ENCODE measurements at places on chromosomes 3 and 15.

DNA sequence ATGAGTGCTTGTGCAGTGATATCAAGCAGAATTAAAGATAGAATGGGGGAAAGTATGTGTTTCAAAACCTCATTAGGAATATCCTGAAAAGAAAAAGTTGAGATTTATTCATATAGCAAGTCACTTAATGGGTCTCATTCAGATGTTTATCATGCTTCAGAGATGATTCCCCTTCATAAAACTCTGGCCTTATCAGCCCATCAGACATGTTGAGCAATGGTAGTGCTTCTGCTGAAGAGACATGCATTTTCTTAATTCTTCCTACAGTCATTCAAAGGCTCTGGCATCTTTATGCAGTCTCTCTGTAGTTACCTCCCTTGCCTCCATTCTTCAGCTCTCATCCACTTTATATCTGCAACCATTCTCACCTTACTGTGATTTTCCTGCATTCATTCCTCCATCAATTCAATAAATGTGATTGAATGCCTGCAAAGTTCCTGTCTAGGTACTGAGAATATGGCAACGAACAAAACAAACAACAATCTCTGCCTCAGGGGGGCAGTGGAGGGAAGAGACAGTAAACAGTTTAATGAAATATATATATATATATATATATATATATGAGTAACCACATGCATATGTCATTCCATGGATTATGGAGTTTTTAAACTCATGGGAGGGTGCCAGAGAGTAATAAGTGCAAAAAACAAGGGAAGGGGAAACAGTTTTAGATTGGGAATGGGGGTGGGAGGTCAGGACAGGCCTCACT, 138.5 kb downstream of the NECTIN3 start:
- peak; percentile 76 for DNase-seq

DNA sequence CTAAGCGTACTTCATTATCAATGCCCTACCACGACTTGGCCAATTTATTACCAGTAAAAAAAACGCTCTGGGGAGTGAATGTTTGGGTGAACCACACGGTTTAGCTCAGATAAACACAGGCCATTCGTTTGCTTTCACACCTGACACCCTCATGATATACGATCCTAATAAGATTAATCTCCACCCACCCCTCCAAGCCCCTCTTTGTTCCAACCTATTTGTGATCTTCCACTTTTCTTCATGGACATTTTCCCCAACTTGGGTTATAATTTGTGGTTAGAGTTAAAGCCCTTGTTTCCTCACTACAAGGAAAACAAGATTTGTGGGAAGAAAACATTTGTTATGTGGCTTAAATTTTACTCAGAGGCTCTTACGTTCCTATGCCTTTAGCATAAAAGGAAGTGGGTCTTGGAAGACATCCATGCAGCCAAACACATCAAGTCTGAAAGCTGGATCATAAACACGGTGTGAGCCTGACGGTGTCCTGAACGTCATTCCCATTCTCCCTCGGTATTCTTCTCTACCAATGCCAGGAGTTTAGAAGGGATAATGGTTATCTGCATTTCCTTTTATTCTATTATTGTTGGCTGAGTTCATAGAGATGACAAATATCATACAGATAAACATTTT, 518.9 kb downstream of the NR2F2 start:
- peak; percentile 38 for DNase-seq

DNA sequence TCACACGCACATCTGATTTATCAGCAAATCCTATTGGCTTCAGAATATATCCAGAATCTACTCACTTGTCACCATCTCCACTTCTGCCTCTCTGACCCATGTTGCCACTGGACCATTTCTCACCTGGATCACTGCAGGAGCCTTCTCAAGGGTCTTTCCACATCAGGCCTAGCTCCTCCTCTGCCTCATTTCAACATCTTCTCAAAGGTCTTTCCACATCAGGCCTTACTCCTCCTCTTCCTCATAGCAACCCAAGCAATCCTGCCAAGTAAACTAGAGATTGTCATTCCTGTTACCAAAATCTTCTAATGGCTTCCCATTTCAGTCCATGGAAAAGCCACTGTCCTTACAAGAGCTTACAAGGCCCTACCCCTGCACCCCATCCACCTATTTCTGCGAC, 18.0 kb upstream of the DUT start:
- no peak for DNase-seq

DNA sequence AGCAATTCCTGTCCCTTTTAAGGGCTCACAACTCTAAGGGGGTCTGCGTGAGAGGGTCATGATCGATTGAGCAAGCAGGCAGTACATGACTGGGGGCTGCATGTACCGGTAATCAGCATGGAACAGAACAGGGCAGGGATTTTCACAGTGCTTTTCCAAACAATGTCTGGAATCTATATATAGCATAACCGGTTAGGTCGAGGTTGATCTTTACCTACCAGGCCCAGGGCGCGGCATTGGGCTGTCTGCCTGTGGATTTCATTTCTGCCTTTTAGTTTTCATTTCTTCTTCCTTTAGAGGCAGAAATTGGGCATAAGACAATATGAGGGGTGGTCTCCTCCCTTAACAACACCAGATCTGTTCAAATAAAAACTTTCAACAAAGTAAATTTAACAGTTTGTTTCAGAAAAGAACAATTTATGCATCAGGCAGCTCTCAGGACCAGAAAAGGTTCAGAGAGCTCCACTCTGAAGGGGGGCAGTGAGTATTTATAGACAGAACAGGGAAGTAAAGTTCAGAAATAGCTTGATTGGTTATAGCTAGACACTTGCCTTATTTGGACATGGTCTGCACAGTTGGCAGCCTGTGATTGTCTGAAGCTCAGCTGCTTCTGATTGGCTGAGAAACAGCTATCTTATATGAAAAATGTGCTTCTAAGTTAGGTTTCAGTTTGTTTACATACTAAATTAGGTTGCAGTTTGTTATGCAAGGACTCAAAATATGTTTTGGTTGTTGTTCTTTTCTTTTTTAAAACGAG, 17.2 kb upstream of the B4GALT4 start:
- peak; percentile 41 for DNase-seq

DNA sequence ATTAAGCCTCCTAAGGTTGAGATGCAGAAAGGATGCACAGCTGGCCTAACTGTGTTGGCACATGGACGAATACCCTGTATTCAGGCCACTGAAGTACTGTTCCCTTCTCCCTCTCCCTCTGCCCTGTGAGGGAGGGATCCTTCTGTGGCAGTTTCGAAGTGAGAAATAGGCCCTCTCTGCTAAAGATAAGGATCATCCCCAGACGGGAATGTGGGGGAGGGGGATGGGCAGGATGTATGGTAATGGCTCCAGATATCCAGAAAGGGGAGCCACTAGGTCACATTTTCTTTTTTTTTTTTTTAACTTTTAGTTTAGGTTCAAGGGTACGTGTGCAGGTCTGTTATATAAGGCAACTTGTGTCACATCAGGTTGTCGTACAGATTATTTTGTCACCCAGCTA, 463.1 kb downstream of the TBL1XR1 start:
- no peak for DNase-seq

DNA sequence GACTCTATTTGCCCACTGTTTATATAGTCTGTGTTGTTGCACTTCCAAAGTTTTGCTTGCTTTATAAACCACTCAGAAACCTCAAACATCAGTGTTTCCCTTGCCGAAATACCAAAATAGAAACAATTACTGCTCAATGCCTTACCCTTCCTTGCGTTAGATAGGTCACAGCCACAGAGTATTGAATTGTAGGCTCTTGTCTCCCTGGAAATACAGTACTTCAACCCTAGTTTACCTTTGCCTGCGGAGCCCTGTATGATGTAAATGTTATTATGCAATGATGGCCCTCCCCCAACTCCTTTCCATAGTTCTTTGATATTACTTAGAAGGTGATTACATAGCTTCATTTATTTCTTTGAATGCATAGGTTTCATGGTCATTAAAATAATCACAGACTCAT, 44.2 kb downstream of the SOX2 start:
- no peak for DNase-seq

DNA sequence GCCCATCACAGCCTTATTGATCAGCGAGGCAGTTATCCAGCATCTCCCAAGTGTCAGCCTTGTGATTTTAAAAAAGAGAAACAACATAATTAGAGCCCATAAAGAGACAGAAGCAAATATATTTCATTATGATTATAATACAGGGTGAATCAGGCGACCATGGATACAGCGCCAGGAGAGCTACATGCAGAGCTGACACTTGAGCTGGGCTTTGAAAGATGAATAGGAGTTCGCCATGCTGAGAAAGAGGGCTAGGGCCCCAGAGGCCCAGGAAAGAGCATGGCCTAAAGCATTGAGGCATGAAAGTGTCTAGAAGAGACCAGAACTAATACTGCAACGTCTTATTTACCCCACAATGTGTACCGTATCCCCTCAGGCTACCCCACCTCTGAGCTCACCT, 4.2 kb upstream of the CORO2B start:
- no peak for DNase-seq

- no peak for DNase-seq
Measured at GRCh38 chr3:157752956-157753786, 250.0 kb upstream of the VEPH1 start.

GRCh38 chr15:22980189-22981050, at the start of gene CYFIP1:
Gene CYFIP1, minus strand, starts transcription at chr15:22980368. Its CDS starts 33,083 bp downstream, at chr15:22947285.
- peak; percentile 83 for DNase-seq

- no peak for DNase-seq
Measured at GRCh38 chr3:113263020-113263419, 51.7 kb downstream of the BOC start.

DNA sequence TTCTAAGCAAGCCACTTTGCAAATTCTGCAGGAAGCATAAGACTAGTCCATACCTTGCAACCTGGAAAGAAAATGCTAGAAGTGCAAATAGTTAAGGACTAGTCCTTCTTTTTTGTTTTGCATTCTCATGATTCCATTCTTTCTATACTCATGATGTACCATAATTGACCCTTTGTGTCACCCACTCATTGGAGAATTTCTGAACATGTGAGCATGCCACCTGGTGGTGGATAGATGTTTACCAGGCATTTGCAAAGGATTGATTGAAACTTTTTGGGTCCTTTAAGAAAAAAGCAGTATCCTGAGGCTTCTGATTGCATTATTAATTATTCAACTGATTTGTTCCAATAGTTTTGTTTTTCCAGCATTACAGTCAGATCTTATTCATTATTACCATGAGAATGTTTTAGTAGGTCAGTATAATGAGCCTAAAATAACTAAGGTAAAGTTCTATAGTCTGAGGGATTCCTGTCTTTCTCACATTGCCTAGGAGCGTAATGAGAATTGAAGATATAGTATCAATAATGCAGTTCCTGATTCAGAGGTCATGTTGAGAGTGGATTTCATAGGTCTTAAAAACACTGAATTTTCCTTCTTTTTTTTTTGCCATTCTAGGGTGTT, 20.2 kb upstream of the DIPK2A start:
- peak; percentile 46 for DNase-seq

- DNase-seq = peak; percentile 93
Measured at GRCh38 chr3:50264383-50264963, 4.5 kb upstream of the SEMA3B start.

DNA sequence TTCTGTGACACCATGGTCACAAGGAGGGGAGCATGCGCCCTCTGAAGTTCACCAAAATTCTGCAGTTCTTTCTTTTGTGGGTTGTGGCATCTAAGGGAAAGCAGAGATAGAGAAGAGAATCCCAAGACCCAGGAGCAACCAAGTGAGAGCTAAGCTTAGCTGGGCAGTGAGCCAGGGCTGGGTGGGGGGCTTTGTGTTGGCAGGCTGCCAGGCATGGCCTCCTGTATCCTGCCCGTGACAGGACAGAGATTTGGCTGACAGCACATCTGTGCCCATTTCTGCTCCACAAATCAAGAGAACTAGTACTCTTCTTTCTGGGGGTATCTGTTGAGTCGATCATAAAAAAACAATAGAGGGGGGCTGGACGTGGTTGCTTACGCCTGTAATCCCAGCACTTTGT, 66.2 kb downstream of the NMNAT3 start:
- no peak for DNase-seq

DNA sequence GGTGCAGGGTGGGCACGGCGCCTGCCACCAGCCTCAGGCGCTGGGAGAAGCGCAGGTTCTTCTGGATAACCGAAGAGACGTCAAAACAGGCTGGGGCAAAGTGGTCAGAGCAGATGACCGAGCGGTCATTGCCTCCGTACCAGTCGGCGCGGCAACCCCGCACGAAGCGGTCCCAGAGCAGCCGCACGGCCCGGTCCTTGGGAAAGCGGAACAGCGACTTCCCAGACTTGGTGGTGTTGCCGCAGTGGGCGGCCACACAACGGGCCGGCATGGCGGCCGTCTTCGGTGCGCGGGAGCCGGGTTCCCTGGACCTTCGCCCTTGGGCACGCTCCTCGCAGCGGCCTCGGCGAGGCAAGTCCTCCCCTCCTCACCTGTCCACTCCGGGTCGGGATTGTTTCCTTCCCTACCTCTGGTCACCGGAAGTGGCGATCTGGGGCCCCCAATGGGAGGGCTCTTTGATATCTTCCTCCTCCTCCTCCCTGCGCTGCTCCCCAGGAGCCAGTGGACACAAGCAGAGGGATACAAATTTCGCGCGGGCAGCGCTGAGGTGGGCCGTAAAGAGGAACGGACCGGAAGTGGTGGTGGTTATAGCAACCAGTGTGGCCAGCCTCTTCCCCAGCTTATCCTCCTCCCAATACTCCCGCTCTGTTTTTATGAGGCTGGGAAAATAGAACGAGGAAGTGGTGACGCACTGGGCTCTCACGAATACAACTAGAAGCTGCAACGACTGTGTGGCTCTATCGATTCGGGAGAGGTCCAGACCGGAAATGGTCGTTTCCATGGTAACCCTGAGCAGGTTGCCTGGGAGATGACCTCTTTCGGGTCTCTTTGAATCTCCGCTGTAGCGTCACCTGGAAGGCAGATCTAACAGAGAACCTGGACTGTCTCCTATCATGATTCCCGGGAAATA, at the start of the genes LRRC49 and THAP10:
LRRC49 (plus strand) TSS at position 825 of the 910 bp plus-strand sequence; CDS start at position 894, 69 bp downstream.
THAP10 (minus strand) TSS at position 432 of the 910 bp plus-strand sequence; CDS start at position 271, 161 bp downstream.
- DNase-seq = peak; percentile 98

DNA sequence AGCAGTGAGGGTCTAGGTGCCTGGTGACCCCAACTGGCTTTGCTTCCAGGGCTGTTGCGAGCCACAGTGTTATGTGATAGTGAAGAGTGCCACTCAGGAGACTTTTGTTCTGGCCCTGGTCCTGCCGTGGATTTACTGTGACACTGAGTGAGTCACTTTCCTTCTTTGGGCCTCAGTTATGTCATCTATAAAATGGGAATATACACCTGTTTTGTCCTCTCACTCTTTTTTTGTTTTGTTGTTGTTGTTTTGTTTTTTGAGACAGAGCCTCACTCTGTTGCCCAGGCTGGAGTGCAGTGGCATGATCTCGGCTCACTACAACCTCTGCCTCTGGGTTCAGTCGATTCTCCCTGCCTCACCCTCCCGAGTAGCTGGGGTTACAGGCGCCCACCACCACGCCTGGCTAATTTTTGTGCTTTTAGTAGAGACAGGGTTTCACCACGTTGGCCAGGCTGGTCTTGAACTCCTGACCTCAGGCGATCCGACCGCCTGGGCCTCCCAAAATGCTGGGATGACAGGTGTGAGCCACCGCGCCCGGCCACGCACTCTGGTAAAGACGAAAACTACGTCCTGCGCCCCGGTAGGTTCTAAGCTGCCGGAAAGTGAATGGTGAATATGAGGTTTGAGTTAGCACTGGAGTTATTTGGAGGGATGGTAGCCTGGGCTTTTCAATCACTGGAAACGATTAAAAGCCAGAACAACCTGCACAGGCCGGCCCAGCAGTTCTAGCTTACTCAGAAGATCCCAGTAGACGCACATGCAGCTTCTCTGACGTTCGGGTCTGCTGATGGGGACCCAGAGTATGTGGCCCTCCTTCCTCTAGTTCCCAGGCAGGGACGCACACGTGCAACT, 46.6 kb downstream of the BDH1 start:
- no peak for DNase-seq

- DNase-seq = no peak
Measured at GRCh38 chr3:111684640-111685039, 89.5 kb upstream of the ZBED2 start.

- DNase-seq = peak; percentile 54
Measured at GRCh38 chr3:173750095-173750494, 352.6 kb downstream of the NLGN1 start.
